ENCODE measurements at places on chromosomes 16 and 17.

GRCh38 chr17:59845595-59846393, 46.9 kb downstream of the TUBD1 start:
- DNase-seq = peak; percentile 54

- no peak for DNase-seq
Observed at GRCh38 chr16:58272855-58273254, 22.0 kb downstream of the PRSS54 start.

DNA sequence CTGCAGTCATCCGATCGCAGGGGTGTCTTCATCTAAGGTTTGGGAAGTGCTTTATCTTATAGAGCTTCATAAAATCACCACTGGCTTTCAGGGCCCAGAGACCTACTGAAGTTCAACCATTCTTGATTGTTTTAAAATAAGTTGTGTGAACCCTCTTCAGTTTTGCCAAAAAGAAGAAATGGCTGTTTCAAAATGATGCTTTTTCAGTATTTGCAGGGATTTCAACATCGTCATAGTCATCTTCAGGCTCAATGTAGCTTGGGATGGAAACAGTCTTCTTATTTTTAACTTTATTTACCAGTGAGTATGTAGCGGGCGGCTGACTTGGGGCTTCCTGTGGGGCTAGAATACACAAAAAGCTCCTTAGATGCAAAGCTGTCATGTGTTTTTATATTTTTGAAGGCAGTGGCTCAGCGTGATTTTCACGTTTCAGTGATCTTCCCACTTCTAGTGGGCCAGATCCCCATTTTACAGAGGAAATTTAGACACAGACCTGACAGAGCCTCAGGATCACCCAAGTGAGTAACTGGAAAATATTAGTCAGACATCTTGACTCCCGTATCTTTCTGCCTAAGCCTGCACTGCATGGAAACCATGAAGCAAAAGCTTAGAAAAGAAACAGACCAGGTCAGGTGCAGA, 19.1 kb upstream of the ZNF594 start:
- DNase-seq = peak; percentile 57

- peak; percentile 54 for DNase-seq
Observed at GRCh38 chr17:27457731-27458523, 1.7 kb downstream of the KSR1 start.

DNA sequence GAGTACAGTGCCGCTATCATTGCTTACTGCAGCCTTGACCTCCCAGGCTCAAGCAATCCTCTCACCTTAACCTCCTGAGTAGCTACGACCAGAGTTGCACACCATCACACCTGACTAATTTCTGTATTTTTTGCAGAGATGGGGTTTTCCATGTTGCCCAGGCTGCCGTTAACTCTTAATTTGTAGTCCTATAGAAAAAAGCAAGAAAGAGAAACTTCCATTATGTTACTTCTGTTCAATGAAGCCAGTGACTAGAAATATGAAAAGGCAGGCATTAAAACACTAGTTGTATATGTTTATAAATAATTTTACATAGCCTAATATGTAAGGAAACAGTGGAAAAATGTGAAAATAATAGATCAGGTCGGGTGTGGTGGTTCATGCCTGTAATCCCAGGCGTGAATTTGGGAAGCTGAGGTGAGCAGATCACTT, 9.7 kb downstream of the RAD51C start:
- DNase-seq = no peak

- peak; percentile 61 for DNase-seq
Observed at GRCh38 chr16:30615358-30616091, 5.3 kb upstream of the ZNF689 start.

GRCh38 chr16:86554917-86555703, at the start of gene MTHFSD:
Gene MTHFSD, minus strand, starts transcription at chr16:86555235. Its CDS starts 51 bp downstream, at chr16:86555184.
- peak; percentile 97 for DNase-seq

DNA sequence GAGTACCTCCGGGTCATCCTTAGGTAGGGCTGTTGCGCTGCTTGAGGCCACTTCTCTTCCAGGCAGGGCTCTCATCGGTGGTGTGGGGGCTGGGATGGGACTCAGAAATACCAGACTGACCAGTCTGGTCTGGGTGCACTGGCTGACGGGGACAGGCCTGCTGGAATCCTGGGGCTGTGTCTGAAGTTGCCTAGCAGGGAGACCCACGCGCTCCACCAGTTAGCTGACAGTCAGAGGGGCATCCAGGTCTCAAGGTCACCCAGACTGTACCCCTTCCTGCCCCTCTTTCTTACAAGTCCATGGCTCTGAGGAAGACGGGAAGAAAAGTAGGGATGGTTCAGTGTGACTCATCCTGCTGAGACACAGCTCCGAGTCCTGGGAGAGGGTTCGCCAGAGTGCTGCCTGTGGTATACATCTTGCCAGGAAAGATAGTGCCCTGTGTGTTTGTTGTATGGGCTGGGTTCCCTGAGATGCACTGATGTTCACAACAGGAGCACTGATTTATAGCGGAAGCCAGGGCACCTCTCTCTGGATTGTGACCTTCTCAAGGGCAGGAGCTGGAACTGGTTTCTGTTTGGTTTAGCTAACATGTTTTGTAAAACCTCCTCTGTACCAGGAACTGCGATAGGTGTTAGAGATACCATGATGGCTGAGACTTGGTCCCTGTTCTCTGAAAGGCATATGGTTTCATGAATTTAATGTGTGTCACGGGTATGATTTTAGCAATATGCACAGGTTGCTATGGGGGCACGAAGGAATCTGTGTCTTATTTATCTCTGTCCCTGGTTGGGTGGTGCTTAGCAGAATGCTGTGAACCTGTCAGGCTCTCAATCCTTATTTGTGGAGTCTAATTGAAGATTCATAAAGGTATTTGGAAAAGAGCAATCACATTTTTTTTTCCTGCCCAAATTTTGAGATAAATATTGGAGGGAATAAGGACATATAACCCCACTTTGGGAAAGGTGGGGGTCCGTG, 97.5 kb downstream of the OR1D5 start:
- no peak for DNase-seq

GRCh38 chr17:78096093-78096492, 32.5 kb downstream of the TMC6 start:
- DNase-seq = no peak

DNA sequence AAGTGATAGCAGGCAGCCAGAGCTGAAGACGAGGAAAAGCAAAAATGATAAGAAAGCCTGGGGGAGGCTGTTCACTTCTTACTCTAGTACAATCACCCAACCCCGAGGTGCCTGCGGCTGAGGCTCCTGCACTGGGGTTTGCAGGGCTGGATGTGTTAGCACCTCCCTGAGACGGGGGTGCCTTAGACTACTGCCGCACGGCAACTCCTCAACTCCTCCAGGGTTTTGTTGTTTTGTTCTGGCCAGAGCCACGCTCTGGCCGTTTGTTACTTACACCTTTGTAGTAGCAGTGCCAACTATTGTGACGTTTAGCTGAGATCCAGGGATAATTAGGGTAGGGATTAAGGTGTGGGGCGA, 51.5 kb downstream of the LDHD start:
- no peak for DNase-seq

GRCh38 chr16:11603331-11603750, 16.6 kb upstream of the LITAF start:
- DNase-seq = no peak

- DNase-seq = no peak
Observed at GRCh38 chr17:76307966-76308338, at the start of gene QRICH2. Gene QRICH2, minus strand, starts transcription at chr17:76308276. Its CDS starts 278 bp downstream, at chr17:76307998.

- peak; percentile 85 for DNase-seq
Observed at GRCh38 chr17:2215616-2216364, 87.8 kb downstream of the SMG6 start.

GRCh38 chr16:83244057-83244456, 563.7 kb upstream of the HSBP1 start:
- no peak for DNase-seq

DNA sequence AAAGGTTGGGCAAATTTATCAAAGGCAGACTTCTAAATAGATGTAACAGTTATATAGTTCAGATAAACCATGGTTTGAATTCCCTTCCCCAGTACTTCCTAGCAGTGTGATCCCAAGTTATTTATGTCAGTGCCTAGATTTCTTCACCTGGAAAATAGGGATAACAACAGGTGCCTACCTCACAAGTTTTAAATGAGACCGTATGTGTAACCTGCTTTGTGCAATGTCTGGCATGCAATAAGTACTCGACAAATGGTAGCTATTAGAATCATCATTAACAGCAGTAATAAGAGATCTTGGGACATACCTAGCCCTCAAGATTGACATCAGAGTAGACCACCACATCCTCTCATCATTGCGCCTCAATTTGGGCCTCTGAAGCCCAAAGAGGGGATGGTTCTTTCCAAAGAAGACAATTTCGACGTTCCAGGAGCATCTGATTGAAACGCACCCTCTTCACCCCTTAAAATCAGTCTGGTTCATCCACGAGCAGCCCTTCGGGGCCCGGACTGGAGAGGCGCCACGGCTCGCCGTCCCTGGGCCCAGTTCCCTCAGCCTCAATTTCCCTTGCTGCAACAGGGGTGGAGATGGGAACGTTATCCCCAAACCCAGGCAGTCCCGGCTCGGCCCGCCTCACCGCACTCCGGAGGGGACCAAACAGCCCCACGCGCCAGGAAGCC, 541 bp downstream of the ACACA start:
- no peak for DNase-seq
